Activated naive CD8-positive, alpha-beta T cell treated with anti-CD3 and anti-CD28 coated beads, Interleukin-2, amount 50 U/mL, for 24 hours (primary cell): ENCODE measurements at places on chromosomes 5 and 9.

DNA sequence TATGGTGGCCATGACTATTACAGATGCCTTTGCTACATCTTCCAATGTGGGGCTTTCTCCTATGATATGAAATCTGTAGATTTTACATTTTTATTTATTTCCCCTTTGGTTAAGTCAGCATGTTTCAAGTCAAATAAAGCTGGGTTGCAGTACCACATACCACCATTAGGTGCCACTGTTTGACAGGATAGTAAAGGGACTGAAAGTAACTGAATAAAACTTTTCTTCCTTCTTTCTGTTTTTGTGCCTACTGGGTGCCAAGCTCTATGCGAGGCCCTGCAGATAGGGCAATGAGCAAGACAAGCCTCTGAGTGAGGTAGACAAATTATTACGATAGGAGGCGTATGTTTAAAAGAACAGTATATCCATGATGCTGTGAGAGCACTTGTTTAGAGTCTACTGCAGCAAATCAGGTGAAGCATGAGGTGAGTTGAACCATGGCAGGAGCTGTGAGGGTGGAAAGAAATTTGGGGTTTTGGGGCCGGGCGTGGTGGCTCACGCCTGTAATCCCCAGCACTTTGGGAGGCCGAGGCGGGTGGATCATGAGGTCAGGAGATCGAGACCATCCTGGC, 64.8 kb downstream of the GDNF start:
- H3K27ac ChIP-seq = no peak overlapping the region
- H3K27me3 ChIP-seq = no peaks in the 10 kb centered on the region
- H3K36me3 ChIP-seq = peaks cover 5% of the 10 kb centered on the region
- no peak overlapping the region for H3K4me3 ChIP-seq

DNA sequence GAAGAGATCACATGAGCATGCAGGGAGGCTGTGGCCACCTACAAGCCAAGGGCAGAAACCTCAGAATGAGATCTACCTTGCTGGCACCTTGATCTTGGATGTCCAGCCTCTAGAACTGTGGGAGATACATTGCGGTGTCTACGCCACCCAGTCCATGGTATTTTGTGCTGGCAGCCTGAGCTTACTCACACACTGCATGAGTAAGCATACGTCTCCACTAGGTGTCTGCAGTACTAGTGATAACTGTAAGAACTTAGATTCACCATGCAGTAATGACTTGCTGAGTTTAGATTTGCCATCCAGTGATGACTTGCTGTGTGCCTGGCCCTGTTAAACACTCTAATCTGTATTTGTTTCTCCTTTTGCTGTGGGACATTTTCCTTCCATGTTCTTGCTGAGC, 417.7 kb downstream of the GADD45G start:
- no peak overlapping the region for H3K4me3 ChIP-seq
- peaks cover 11% of the 10 kb centered on the region for H3K27me3 ChIP-seq
- no peaks in the 10 kb centered on the region for H3K36me3 ChIP-seq
- H3K27ac ChIP-seq = no peak overlapping the region
- H3K4me1 ChIP-seq = peaks cover 15% of the 10 kb centered on the region

GRCh38 chr5:150489360-150490295, 18.3 kb upstream of the NDST1 start:
- H3K27ac ChIP-seq = no peak overlapping the region
- no peaks in the 10 kb centered on the region for H3K36me3 ChIP-seq

DNA sequence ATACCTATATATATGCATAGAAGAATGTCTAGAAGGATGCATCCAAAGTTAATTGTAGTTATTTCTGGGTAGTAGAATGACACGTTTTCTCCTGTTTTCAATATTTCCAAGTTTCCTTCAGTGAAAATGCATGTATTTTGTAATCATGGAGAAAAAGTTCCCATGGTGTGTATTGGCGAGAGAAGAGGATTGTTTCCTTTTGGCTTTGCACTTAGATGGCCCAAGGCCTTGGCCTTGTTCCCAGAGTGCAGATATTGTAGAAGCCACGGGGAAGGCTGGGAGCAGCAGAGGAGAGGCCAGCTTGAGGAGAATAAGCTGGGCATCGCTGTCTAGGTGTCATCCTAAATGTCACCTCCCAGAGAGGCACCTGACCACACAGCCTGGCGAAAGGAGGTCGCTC, 44.0 kb downstream of the IRF1 start:
- H3K36me3 ChIP-seq = peaks cover 21% of the 10 kb centered on the region
- H3K27me3 ChIP-seq = no peaks in the 10 kb centered on the region
- DNase-seq = no peak
- H3K27ac ChIP-seq = no peak overlapping the region
- peaks cover 55% of the 10 kb centered on the region for H3K4me1 ChIP-seq

DNA sequence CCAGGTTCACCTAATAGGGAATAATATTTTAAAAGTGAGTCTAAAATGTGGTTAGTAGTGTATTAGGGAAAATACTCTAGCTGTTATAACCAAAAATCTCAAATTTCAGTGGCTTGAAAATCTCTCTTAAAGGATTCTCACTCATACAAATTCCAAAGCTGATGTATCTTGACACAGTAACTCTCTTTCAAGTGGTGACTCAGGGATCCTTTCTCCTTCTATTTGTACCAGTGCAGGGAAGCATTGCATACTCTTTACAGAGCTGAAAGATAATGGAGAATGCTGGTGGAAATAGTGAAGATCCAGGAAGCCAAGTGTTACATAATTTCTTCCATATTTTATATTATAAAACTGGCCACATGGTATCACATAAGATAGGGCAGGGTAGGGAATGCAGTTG, 560.2 kb upstream of the CDH9 start:
- no peak for DNase-seq
- H3K36me3 ChIP-seq = no peaks in the 10 kb centered on the region
- no peak overlapping the region for H3K27ac ChIP-seq
- no peak overlapping the region for H3K4me3 ChIP-seq

GRCh38 chr5:140923601-140924000, 2.5 kb upstream of the PCDHAC1 start:
- H3K4me1 ChIP-seq = peaks cover 1% of the 10 kb centered on the region
- no peak overlapping the region for H3K4me3 ChIP-seq
- no peak for DNase-seq

DNA sequence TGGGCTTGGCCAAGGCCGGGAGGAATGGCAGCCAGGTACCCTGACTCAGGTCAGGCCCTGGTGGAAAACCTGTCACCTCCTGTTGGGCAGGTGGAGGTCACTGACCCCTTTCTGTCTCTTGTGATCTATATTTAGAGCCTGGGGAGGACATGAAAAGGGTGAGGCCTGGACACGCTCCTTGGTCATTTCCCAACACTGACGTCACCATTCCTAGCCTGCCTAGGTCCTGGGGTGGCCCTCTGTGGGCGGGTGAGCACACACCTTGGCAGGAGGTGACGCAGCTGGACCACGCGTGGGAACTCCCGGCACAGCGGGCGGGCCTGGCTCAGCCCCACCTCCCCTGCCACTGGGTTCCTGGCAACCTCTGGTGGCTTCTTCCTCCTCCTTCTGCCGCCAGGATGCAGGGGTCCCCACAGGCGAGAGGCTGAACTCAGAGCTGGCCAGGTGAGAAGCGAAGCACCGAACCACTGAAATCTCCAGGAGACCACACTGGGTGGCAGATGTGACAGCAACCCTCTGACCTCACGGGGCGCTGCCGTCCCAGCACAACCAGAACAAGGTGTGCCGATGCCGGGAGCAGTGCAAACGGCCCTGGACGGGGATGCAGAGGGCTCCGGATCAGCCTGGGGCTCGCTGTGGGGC, 6.4 kb upstream of the RALGDS start:
- peak; percentile 55 for DNase-seq
- H3K36me3 ChIP-seq = peaks cover 4% of the 10 kb centered on the region
- H3K27me3 ChIP-seq = no peaks in the 10 kb centered on the region
- H3K4me3 ChIP-seq = peak overlapping the region; percentile 63

GRCh38 chr5:43045236-43045635, 5.1 kb upstream of the ANXA2R start:
- H3K4me3 ChIP-seq = no peak overlapping the region
- H3K4me1 ChIP-seq = peaks cover 49% of the 10 kb centered on the region
- peaks cover 4% of the 10 kb centered on the region for H3K36me3 ChIP-seq
- no peak for DNase-seq
- H3K27ac ChIP-seq = no peak overlapping the region

DNA sequence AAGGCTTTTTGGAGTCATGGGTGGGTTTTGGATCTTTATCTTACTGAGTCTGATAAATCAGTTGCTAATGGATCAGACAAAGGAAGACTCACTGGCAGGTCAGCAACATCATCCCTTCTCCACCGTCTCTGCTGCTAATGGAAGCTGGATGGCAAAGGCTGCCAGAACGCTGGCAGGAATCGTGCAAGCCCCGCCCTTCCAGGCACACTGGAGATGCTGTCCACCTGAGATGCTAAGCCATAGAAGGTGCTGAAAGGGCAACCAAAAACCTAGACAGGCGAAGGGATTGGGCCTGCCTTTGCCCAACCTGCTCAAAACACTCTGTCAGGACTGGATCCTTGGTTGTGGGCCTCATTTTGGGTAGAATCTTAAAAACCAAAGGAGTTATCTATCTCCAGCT, 139.5 kb upstream of the FSTL4 start:
- H3K27ac ChIP-seq = no peak overlapping the region

DNA sequence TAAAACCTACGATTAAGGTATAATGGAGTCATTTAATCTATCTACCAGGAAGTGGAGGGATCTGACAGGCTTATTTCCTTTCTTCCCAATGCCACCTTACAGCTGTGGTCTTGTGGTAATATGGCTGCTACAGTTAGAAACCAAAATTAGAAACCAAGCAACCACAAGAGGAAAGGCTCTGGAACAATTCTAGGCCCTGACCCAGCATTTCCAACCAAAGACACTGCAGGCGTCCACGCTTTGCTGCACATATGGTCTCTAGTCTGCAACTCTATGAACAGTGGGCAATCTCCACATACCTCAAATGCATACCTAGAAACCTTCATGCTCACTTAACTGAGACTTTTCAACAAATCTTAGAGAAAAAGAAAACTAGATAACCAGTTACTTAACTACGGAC, 339.1 kb downstream of the NFIB start:
- DNase-seq = no peak
- H3K4me3 ChIP-seq = no peak overlapping the region
- H3K36me3 ChIP-seq = no peaks in the 10 kb centered on the region
- H3K27ac ChIP-seq = no peak overlapping the region
- H3K4me1 ChIP-seq = no peaks in the 10 kb centered on the region
- H3K27me3 ChIP-seq = no peaks in the 10 kb centered on the region

DNA sequence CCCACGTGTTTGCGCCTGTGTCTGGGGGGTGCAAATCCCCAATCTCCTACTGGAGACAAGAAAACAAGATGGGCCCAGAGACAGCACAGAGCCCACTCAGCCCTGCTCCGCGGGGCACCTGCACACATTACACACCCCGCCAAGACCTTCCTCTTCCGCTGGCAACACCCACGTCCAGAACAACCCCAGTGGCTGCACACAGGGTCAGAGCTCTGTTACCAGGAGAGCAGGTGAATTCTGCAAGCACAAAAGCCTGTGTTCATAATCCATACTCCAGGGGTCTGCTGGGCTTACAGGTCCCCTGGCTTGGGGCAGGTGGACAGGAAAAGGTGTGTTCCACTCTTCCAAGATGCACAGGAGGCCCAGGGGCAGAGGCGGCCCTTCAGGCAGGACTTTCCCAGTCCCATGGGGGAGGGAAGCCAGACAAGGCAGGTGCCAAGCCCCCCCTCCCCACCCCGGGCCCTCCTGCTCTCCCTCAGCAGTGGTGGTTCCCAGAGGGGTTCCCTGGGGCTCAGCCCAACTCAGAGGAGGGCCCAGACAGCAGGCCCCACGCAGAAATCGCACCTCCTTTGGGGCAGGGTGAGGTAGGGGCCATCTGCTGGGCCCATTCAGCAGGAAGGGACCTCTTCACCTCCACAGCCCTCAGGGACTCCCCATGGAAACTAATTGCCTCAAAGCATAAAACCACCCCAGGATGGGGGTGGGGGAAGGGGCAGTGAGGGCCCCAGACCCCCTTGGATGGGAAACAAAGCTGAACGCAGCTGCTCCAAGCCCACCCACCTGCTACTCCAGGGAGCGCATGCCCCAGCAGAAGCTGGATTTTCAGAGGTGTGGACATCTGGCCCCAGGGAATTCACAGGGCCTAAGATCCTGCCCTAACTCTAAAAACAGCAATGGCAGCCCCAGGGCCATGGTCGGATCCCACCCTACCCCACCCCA, 105.3 kb downstream of the VAV2 start:
- no peak overlapping the region for H3K4me3 ChIP-seq
- no peaks in the 10 kb centered on the region for H3K4me1 ChIP-seq
- no peaks in the 10 kb centered on the region for H3K27me3 ChIP-seq
- H3K36me3 ChIP-seq = no peaks in the 10 kb centered on the region
- no peak overlapping the region for H3K27ac ChIP-seq

DNA sequence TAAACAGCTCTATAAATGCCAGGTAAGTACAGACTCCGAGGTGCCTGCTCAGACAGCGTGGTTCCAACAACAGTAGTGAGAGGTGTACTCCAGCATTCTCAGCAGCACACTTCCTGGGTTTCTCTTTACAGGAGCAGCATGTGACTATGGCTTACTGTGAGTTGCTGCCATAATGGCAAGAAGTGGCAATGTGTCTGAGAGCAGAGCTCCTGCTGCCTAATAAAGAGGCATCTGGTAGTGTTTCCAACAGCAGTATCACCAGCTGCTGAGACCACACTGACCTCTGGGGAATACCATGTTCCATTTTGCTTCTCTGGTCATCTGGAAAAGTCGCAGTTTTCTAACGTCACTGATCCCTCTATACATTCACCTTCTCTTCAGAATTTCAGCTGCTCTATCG, 398.2 kb downstream of the SLCO4C1 start:
- no peaks in the 10 kb centered on the region for H3K36me3 ChIP-seq
- no peak for DNase-seq
- H3K4me3 ChIP-seq = no peak overlapping the region

DNA sequence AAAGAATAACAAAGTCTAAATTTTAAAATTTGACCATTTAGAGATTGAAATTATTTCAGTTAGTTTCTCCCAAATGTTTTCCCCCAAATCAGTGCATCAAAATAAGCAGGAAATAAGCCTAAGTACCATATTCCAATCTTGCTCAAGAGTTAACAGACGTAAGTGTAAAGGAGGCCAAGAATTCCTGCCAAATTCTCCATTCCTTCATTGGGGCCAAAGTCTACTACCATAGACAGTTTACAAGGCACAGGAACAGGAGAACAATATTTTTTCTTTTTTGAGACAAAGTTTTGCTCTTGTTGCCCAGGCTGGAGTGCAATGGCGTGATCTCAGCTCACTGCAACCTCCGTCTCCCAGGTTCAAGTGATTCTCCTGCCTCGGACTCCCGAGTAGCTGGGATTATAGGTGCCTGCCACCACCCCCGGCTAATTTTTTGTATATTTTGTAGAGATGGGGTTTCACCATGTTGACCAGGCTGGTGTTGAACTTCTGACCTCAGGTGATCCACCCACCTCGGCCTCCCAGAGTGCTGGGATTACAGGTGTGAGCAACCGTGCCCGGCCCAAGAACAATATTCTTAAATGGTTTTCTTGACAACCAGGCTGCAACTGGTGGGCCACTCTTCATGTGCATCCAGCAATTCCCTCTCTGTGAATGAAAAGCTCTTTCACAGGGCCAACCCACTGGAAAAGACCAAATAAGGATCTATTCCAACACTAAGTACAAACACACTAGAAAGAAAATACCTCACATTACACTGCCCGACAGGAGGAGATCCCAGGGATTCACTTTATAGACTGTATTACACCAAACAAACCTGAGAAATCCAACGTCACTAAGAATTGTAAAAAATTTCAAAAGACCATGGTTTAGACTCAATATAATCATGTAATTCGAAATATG, 127.7 kb downstream of the MAPKAP1 start:
- H3K27me3 ChIP-seq = no peaks in the 10 kb centered on the region
- H3K4me3 ChIP-seq = no peak overlapping the region
- peaks cover 66% of the 10 kb centered on the region for H3K36me3 ChIP-seq
- no peak for DNase-seq
- no peak overlapping the region for H3K27ac ChIP-seq
- H3K4me1 ChIP-seq = no peaks in the 10 kb centered on the region

- H3K4me1 ChIP-seq = no peaks in the 10 kb centered on the region
- H3K27ac ChIP-seq = no peak overlapping the region
- H3K27me3 ChIP-seq = peaks cover 21% of the 10 kb centered on the region
- H3K36me3 ChIP-seq = no peaks in the 10 kb centered on the region
- DNase-seq = no peak
- H3K4me3 ChIP-seq = no peak overlapping the region
Observed at GRCh38 chr5:154595662-154596061, 117.6 kb upstream of the HAND1 start.
